Myocyte (in vitro differentiated cells): ENCODE measurements at places on chromosomes 4 and X.

DNA sequence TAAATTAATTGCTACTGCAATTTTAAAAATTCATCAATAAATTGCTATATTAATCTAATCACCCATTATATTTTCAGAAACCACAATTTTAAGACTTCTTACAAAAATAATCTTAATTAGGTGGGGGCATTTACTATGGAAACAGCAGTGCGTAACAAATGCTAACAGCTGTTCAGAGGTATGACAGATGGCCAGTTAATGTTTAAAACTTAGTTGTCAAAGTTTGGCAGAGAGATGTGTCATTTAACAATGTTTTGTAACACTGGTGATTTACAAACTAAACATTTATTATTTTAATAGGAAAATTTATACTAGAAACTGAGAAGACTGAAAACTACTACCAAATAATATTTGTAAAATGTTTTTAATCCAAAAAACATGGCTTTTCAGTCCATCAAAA, 85.2 kb upstream of the GPR34 start:
- DNase-seq = peak; percentile 46

DNA sequence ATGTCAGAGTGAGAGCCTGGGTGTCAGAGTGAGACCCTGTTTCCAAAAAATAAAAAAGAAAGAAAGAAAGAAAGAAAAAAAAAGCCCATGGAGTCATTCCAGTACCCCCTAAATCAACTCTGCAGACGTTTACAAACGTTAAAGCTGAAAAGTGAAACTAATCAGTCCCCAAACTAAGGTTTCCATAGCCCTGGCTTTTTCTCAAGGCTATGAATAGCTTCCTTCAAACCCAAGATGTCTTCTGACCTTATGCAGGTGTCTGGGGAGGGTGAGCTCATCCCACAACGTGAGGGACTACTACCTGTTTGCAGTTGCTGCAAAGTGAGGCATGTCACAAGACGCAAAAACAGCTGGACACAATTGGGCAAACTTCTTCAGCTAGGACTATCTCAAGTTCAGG, 144.0 kb downstream of the SH3KBP1 start:
- no peak for DNase-seq

DNA sequence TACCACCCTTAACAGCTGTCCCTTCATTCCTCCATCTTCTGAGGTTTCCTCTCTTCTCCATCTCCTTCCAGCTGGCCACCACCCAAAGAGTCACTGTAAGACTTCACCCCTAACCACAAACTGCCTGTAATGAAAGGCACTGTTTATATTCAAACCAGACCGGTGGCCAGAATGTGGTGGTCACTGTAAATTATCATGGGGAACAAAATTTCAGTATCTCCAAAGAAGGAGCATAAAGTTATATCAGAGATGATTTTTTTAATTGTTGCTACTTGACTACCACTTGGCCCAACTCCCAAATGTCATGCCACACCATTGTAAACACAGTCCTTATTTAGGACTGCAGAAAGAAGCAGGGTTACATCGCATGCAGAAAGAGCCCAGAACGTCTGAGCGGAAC, 44.8 kb downstream of the SMARCA1 start:
- DNase-seq = peak; percentile 83

- no peak for DNase-seq
Measured at GRCh38 chr4:160372390-160372789, 1269.5 kb downstream of the RAPGEF2 start.

DNA sequence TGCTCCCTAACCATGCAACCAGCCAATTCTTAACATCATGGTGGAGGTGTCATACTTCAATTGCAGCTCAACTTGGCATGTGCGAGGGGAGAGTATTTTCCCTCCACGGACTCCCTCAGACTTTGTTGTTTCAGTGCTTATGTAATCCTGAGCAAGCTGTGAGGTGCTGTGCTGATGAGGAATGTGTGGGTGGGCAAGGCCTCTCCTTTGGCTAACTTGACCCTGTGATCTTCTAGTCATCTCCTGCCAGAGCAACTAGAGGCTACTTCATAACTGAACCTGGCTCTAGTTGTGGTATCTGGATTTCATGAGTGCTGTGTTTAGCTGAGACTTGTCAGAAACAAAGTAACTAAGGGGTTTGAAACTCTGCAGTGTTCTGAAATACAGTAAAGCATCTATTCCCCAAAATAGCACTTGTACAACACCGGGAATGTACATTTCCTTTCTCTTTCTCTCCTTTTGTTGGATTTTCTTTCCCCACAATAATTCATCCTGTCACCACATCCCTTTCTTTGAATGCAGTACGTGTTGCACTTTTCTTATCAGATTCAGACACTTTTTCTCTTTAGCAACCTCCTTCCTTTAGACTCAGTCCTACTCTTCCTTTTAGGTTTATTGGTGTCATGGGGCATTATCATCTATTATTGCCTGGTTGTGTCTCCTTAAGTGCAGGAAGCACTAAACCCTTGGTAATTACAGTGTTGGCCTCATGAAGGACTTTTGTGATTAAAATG, 415.2 kb upstream of the NR3C2 start:
- DNase-seq = no peak

- DNase-seq = no peak
Measured at GRCh38 chr4:102219129-102219528, 126.2 kb downstream of the SLC39A8 start.

DNA sequence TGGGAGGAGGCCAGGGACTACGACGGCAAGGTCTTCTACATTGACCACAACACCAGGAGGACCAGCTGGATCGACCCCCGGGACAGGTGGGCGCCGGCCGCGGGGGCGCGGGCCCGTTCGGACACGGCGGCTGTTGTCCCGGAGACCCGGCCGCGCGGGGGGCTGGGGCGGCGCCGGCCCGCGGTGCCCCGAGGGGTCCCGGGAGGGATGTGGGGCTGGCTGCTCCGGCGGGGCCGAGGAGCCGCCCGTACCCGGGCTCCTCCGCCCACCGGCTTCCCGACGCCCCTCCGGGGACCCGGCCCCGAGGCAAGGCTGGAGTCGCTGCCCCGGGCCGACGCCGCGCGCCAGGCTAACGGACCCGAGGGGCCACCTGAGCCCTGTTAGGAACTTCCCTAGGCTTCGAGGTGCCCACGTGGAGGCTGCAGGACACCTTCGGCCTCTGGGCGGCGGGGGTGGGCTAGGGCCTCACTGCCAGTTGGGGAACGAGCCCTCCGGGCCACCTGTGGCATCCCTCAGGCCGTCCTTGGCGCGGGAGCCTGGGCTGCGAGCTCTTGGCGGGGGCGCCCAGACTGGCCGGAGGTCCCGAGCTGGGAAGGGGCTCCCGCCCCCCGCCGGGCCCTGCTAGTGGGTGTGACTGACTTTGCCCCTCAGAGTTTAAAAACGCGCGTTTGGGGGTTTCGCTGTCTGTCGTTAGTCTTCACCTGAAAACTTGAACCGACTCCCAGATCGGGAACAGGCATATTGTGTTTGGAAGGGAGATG, 660 bp downstream of the WWC2 start:
- DNase-seq = peak; percentile 51
